Hematopoietic multipotent progenitor cell (in vitro differentiated cells): ENCODE measurements at places on chromosomes 6 and 20.

GRCh38 chr6:15550546-15551123 is 112.2 kb downstream of the DTNBP1 start:
- DNase-seq: no peak

GRCh38 chr6:11160199-11160598 is 48.7 kb upstream of the ERVFRD-1 start:
- DNase-seq: no peak

DNA sequence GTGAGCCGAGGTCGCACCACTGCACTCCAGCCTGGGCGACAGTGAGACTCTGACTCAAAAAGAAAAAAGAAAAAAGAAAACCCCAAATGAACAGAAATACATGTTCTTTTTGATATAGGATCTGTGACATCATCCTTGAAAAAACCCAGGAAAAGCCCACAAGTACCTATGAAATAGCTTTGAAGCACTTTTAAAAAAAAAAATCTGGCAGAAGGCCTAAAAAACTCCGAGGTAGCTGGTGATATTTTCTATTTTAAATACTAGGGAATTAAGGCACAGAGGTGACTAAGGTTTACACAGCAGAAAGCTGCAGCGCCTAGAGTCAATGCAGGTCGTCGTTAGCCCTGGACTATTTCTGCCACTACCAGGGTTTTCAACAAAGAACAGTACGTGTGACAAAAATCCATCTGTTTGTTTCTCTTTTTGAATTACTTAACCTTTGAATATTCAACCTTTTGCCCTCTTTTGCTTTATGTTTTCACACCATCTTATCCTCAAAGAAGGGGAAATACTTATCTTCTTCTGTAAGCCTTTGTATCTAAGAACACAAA is 39.4 kb upstream of the EEF1A1 start:
- DNase-seq: no peak

DNA sequence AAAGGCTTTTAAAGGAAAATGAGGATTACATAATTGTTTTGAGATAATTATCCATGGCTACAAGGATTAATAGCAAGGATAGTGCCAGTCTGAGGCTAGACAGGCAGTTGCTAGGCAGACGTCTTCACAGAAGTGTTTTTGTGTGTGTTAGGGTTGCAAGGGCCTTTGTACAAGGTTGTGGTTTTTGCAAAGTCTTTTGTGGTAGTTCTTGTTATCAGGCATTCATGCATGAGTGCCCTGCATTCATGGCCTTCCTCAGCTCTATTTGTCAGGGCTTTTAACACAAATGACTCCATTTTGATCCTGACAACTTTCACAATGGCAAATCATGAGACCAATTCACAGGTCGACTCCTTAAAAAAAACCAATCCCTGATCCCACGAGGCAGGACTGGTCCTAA is 68.1 kb upstream of the TXNDC5 start:
- no peak for DNase-seq

DNA sequence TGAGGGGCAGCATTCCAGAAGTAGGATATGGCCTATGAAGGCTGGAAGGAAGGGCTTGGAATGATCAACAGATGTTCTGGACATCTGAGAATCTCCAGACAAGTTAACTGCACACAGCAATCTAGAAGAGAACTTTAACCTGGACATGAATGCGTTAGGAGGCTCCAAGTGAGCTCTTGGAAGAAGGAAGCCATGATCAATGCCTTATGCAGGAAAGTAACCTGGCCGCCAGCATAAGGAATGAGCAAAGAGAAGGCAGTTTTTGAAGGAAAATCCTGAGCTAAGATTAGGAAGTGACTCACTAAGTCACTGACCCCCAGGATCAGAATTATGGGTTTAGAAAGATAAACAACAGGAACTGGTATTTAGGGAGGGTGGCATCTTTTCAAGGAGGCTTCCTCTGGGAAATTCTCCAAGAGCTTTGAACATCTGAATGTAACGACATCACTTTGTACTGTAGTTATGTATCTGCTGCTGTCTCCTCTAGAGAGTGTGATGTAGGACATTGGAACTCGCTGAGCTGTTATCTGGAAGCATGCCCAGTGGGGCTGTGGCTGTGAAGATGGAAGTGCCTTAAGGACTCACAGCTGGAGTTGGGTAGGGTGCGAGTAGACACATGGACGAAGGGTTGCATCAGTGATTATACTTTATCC is 236.8 kb downstream of the PACRG start:
- DNase-seq: no peak

- no peak for DNase-seq
These were observed 127.2 kb downstream of the DTNBP1 start for GRCh38 chr6:15535495-15536197.

GRCh38 chr6:144582939-144583613 is 297.9 kb downstream of the UTRN start:
- no peak for DNase-seq

DNA sequence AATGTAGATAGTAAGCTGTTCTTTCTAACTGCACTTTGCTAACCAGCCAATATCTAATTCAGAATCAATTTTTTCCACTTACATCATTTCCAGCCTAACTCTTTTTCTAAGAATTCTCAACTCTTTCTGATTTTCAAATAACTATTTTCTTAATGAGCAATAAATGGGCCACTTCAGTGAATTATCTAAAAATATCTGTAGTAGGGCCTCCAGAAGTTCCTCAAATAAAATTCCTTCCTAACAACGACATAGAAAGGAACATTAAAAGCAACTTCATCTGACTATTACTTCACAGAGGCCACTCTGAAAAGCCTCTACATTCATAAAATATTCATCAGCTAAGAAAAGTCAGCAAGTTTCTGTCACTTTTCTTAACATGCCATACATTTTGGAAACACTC is 4.8 kb downstream of the COL12A1 start:
- DNase-seq: no peak

- DNase-seq: no peak
These were observed 66.4 kb downstream of the FYN start for GRCh38 chr6:111806561-111807497.

GRCh38 chr6:134190883-134191282 is 127.0 kb downstream of the SGK1 start:
- no peak for DNase-seq

DNA sequence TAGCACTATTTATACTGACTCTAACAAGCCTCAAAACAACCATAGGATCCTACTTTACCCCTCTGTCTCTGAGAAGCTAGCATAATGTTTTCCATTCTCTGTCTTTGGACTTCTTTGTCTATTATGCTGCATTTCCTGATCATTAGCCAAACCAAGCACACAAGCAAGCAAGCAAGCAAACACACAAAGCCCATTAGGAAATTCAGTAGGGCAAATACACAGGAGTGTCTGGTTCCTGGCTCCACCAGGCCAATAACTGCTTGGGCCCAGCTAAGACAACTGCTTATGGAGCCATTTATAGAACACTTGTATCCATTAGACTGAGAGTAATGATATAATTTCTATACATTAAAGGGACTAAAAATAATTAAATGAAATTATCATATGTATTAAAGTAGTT is 952.9 kb upstream of the EPHA7 start:
- DNase-seq: no peak

GRCh38 chr6:140360651-140361050 is 986.2 kb upstream of the CITED2 start:
- DNase-seq: no peak

- no peak for DNase-seq
These were observed 104.2 kb upstream of the THEMIS start for GRCh38 chr6:128005009-128005408.

DNA sequence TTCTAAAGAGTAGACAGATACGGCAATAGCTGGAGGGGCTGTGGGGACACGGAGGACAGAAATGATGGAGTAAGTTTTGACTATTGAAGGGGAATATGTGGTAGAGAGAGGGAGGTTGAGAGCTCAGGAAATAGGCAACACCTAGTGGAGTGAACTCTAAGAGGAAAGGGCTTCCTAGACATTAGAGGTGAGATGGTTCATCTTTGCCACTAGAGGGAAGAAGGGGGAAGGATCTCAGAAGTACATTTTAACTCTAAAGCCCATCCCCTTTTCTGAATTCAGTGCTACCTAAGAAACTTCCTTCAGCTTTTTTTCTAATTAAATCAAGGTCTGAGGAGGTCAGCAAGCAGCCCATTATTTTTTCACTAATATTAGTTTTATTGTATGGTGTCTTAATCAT is 689.4 kb upstream of the MAP3K7 start:
- DNase-seq: peak; percentile 18

- DNase-seq: no peak
These were observed 48.0 kb upstream of the VSX1 start for GRCh38 chr20:25129908-25130307.

- no peak for DNase-seq
These were observed 247.6 kb downstream of the PKHD1 start for GRCh38 chr6:51839726-51840374.

DNA sequence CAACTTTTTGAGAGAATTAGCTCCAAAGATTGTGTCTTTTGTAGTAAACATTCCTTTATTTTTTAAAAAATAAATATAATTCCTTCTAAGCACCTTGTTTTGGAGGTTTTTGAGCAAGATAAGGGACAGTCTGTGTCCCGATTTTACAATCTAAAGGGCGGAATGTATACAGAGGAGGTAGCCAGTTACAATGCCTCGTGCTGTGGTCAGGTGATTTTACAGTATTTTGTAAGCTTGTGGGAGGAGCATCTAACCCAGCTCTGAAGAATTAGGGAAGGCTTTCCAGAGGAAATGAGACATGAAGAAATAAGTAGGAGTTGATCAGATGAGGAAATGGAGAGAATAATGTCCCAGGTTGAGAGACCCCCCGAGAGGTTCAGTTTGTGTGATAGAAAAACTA is 1.3 kb downstream of the HINT3 start:
- DNase-seq: no peak

GRCh38 chr6:551829-552350 is 105.0 kb downstream of the HUS1B start:
- DNase-seq: no peak

DNA sequence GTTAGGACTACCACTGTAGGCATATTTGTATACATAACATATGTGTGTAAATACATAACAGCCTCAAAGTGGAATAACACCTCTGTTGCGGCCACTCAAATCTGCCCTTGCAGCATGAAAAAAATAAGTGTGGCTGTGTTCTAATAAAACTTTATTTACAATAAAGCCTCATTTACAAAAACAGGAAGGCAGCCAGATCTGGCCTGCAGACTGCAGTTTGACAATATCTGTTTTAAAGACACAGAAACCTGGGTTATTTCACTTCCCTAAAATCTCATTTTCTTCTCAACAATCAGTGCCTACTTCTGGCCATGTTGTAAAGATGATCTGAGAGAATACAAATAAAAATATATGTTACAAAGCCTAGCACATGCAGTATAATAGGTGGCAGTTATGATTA is 53.9 kb upstream of the SCML4 start:
- DNase-seq: no peak

DNA sequence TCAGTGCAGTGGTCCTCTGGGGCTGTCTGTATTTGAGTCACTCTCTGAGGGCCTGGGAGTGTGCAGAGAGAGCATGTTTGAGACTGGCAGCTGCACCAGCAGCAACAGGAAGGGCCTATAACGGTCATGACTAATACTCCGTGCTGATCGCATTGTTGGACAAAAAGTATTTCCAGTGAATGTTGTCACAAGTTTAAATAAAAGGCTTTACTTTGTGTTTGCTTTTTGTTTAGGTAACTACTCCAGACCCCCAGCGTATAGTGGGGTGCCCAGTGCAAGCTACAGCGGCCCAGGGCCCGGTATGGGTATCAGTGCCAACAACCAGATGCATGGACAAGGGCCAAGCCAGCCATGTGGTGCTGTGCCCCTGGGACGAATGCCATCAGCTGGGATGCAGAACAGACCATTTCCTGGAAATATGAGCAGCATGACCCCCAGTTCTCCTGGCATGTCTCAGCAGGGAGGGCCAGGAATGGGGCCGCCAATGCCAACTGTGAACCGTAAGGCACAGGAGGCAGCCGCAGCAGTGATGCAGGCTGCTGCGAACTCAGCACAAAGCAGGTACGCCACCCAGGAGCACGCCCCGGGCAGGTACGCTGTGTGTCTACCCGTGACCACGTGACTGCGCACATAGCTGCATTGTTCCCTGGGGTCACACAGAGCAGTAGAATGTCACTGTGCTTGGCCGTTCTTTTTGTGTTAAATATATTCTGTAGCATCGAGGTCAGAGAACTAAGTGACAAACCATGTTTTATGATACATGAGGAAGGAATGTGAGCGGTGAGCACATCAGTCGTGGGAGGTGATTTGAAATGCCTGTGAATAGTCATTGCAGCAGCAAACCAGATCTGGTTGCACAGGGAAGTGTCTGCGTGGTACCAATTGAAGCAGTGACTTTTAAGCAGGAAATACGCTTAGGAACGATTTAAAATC is 174.7 kb downstream of the TMEM242 start:
- no peak for DNase-seq

DNA sequence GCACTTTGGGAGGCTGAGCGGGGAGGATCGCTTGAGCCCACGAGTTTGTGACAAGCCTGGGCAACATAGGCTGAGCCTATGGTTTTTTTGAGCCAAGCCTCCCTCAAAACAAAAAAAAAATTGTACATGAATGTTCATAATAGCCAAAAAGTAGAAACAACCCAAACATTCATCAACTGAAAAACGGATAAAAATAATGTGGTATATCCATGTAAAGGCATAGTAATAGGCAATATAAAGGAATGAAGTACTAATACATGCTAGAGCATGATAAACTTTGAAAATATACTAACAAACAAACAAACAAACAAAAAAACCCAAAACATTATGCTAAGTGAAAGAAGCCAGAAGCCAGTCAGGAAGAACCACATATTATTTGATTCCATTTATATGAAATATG is 35.3 kb downstream of the KIAA0319 start:
- no peak for DNase-seq

DNA sequence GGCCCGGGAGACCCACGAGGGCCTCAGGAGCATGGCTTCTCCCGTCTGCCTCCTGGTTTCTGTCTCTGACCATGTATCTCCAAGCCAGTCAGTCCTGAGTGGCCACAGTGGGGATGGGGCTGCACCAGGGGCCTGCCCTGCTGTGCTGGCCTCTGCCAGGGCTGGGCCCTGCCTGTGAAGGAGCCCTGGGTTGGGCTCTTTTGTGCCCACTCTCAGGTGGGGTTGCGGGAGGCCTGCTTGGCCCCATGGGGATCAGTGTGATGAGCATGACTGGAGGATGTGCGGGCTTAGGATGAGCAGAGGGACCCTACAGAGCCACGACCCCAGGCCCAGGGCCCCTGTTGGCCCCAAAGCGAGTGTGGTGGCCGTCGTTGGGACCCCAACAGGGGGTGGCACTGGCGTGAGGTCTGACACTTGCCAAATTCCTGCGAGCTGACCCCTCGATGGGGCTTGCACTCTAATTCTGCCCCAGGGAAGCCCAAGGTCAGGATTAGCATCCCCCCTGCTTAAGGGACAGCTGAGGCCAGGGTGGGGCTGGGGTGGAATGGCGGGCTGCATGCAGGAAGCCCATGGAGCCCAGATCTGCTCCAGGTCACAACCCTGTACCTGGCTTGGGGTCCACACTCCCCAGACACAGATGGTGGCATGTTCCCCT is 90.0 kb upstream of the BHLHE23 start:
- DNase-seq: no peak

DNA sequence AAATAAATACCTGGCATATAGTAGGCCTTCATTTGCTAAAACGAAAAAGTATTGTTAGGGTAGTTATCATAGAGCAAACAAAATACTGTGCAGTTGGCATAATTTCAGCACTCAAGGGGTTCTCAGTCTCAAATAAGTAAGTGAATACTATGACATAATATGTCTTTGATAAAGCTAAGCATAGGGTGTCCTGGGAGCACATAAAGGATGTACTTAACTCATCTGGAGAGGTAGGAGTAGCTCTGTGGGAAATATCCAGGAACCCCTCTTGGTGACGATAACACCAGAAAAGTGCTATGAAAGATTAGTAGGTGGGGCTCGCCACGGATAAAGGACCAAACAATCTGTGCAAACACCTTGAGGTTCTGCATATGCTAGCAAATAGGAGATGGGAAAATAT is 23.2 kb downstream of the VNN1 start:
- DNase-seq: no peak
